ENCODE measurements at places on chromosomes 5 and 9.

- DNase-seq = no peak
Observed at GRCh38 chr9:106976772-106977171, 113.8 kb downstream of the ZNF462 start.

- no peak for DNase-seq
Observed at GRCh38 chr5:178413988-178414387, 176.2 kb downstream of the COL23A1 start.

DNA sequence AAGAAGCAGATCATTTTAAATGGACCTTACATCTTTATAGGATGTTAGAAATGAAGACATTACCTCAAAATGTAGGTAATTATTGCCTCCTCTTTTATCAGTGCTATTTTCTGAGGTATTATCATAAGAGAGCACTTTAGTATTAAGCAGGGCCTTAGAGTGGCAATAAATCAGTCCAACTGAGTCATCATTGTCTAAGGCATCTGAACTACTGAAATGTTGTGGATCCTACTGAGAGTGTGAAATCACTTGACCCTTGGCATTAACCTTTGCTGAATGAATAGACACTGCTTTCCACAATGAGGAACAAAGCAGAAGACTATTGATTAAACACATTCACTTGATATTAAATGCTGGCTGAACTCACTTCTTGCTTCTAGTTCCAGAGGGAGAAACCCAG is 224.6 kb upstream of the ARRDC3 start:
- no peak for DNase-seq

DNA sequence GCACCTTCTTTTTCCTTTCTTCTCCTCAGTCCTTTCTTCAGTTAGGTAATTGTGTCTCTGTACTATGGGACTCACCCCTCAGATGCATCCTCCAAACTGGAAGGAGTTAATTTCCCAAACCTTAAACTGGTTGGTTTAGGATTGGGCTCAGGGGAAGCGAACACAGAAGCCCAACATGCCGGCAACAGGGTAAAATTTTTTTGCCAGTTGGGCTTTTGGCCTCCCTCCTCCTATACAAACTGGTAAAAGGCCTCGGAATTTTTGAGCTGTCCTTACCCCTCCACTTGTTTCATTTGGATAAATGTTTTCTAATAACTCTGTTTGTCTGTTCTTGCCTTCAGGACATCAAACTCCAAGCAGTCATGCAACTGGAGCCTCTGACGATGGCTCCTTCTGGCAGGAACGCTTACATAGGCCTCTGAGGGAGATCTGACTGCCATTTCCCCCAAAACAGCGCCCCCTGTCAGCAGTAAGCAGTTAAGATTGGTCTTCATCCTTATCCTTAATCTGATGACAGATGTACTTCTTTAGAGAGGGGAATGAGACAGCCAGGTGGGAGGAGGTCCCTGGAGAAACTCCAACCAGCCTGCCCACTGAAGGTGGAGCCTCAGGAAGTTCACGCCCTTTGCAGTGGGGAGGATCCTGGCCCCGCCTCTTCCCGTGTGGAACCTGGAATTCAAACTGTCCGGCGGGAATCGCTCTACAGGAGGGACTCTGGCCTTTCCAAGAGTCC is 57.8 kb upstream of the SPINK5 start:
- DNase-seq = no peak

GRCh38 chr5:172509405-172509781 is 55.1 kb upstream of the SH3PXD2B start:
- no peak for DNase-seq

DNA sequence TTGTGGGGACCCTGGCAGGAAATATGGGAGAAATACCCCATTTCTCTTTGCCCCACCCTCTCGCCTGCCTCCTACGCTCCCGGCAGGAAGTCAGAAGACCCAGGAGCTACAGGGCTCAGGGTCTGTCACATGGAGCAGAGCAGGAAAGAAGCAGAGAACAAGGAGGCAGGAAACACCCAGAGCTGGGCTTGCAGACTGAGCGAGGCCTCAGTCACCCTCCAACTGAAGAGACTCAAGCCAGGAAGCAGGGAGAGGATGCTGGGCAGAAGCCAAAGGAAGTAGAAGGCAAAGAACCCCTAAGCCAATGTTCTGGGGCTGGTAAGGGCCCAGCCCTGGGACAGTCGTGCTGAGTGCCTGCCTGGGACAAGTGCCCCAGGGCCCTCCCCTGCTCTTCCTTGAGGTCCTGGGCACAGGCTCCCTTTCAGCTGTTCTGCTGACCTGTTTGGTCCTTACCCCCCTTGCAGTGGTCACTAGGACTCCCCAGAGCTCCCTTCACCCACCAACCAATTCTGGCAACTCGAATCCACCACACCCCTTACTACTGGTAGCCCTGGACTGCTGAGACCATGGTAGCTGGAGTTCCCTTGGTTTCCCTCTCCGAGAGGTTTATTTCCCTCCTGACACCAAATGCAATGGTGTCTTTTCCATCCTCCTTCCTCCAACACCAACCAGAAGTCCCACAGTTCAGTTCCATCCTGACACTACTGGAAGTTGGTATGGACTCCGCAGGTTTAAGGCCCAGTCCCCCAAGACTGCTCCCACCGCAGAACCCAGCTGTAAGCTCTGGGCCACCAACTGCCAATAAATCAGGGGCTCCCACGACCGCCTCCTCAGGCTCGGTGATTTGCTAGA is 157.5 kb downstream of the COL23A1 start:
- no peak for DNase-seq

GRCh38 chr9:75233011-75233410 is 144.7 kb downstream of the OSTF1 start:
- DNase-seq = no peak

DNA sequence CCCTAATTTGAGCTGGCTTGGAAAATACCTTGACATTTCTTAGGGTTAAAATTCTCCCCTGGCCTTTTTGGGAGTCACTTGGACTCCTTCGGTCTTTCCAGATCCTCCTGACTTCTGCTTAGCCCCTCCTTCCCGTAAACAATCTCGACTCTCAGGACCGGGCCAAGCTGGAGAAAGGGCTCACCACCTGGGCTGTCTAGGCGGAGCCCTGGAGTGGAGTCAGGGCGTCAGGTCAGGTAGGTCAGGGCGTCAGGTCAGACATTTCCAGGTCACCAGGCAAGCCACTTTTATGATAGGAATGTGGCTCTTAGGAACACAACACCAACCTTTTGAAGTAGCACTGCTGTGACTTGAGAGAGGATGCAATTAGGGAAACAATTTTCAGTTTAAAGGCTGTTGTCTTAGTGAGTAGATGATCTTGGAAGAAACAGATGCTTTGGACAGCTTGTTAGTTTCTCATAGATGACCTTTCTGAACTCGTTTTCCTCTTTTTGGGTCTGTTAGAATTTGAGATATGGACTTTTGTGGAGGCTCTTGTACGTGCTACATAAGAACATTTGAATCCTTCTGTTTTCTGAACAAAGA is 12.8 kb downstream of the OSTF1 start:
- DNase-seq = no peak

DNA sequence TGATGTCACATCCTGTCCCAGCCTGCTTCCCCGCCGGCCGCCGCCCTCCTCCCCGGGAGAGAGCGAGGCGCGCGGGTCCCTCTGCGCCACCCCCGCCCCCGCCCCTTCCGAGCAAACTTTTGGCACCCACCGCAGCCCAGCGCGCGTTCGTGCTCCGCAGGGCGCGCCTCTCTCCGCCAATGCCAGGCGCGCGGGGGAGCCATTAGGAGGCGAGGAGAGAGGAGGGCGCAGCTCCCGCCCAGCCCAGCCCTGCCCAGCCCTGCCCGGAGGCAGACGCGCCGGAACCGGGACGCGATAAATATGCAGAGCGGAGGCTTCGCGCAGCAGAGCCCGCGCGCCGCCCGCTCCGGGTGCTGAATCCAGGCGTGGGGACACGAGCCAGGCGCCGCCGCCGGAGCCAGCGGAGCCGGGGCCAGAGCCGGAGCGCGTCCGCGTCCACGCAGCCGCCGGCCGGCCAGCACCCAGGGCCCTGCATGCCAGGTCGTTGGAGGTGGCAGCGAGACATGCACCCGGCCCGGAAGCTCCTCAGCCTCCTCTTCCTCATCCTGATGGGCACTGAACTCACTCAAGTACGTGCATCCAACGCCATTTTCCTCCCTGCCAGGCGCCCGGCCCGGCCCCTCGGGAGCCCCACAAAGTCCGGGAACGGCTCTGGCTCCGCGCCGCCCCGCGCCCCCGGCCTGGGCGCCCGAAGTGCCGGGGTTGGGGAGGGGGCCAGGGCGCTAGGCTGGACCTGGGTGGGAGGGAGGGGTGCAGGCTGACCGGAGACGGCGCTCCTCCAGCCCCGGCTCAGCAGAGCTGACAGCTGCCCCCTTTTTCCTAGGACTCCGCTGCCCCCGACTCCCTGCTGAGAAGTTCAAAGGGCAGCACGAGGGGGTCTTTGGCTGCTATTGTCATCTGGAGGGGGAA is 12.0 kb upstream of the OLFM1 start:
- DNase-seq = no peak

- no peak for DNase-seq
Observed at GRCh38 chr5:40223884-40224402, 455.8 kb upstream of the PTGER4 start.
